ENCODE measurements at places on chromosomes 12 and 14.

- no peak for DNase-seq
Observed at GRCh38 chr12:111864913-111865312, 22.9 kb downstream of the MAPKAPK5 start.

- no peak for DNase-seq
Observed at GRCh38 chr12:13435235-13435933, 238.9 kb downstream of the EMP1 start.

DNA sequence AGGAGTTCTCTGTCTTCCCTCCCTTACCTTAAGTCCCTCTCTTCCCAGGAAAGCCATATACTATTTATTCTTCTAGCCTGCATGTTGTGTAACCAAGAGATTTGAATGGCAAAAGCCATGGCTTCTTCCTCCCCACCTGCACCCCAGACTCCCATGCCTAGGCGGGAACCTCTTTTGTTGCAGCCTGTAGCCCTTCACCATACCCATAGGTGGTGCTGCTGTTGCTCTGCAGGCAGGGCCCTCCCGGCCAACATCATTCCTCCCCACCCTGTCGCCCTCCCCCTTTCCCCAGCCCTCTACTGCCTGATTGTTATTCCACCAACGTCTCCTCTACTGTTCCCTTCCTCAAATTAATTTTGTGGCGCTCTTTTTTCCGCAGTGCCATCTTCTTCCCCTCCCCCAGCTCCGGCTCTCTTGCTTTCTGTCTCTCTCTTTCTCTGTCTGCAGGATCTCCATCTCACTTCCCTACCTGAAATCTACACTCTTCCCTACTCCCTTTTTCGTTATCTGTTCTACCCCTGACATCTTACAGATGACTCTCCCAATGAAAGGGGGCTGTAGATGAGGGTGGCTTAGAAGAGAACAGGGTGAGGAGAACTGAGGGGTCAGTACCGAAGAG lies 13.8 kb downstream of the NGDN start:
- no peak for DNase-seq

- no peak for DNase-seq
Observed at GRCh38 chr12:122206111-122206881, 2.8 kb downstream of the B3GNT4 start.

GRCh38 chr14:36424478-36425102 lies 95.4 kb downstream of the NKX2-1 start:
- DNase-seq = no peak

DNA sequence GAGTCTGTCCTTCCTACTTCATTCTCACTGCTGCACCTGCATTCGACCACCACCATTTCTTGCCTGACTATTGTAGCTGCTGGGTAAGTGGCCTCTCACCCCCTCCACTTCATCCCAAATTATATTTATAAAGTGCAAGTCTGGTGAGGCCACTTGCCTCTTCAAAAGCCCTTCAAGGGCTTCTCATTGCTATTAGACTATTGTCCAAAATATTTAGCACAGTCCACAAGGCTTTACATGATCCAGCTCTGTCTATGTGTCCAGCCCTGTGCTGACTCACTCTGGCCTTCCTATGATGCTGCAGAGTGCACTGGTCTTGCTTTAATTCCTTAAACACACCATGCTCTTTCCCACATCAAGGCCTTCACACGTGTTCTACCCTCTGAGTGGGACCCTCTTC lies 46.0 kb downstream of the PAH start:
- DNase-seq = no peak

- DNase-seq = no peak
Observed at GRCh38 chr12:114445401-114446323, 39.7 kb upstream of the TBX5 start.

- no peak for DNase-seq
Observed at GRCh38 chr12:104792570-104792969, 165.5 kb downstream of the SLC41A2 start.

DNA sequence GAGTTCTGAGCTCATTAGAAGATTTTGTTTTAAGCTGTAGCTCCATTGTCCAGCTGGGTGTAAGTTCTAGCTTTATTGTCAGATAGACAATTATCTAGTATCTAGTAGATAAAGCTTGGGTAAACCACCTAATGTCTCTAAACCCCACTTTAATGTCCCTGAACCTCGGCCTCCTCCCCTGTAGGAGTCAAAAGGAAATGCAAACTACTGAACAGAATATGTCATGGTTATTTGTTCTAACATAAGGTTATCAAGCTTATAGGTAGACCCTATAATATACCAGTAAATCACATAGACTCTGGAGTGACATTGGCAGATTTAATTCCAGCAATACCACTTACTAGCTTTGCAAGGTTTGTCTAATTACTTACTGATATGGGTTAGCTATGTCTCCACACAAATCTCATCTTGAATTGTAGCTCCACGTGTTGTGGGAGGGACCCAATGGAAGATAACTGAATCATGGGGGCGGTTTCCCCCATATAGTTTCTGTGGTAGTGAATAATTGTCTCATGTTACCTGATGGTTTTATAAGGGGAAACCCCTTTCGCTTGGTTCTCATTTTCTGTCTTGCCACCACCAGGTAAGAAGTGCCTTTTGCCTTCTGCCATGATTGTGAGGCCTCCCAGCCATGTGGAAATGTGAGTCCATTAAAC lies 29.4 kb downstream of the BCAT1 start:
- DNase-seq = peak; percentile 17

DNA sequence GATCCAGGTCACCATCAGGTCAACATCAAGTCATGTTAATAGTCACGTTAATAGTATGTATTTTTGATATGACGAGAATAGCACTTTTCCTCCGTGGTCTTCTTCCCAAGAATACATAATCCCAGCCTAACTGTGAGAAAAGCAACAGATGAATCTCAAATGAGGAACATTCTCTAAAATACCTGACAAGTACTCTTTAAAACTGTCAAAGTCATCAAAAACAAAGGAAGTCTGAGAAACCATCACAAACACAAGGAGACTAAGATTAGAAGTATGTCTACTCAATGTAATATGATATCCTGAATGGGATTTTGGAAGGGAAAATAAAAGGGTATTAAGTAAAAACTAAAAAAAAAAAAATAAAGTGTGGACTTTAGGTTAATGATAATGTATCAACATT lies 36.8 kb upstream of the GLIPR1 start:
- DNase-seq = no peak

DNA sequence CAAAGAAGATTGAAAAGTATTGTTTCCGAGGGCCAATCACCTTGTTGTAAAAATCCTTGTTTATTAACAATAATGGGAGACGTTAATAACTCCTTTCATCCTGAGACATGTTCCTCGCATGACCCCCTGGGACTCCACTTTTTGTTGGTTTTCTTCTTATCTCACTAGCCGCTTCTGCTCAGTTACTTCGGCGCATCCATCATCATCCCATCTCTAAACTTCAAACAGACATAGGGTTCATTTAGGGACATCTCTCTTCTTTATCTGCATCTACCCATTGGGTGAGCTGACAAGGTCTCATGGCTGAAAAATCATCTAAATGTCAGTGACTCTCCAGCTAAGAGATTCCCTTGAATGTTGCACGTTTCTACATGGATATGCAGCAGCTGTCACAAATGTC lies 252.2 kb downstream of the ANO2 start:
- no peak for DNase-seq

DNA sequence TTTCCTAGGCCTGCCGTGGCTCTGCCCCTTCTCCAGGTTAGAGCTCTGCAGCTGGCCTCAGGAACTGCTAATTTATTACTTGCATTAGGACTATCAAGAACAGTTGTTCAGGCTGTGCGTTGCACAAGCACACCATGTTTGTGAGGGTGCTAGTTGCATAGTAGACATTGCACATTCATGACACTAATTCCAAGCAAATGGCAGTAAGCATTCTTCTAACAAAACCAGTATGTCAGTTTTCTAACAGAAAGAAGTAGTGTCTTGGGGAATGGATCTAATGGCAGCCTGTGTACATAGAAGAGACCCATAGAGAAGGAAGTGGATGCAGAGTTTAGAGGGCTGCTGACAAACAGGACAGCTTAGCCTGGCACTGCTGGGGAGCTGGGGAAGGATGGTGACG lies 53.9 kb downstream of the ERH start:
- no peak for DNase-seq

DNA sequence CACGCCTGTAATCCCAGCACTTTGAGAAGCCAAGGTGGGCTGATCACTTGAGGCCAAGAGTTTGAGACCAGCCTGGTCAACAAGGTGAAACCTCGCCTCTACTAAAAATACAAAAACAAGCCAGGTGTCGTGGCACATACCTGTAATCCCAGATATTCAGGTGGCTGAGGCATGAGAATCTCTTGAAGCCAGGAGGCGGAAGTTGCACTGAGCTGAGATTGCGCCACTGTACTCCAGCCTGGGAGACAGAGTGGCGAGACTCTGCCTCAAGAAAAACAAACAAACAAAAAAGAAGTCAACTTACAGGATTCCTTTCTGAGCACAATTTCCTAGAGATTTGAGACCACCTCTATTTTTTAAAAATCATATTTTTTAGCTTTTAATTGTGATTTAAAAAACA lies 45.3 kb downstream of the DGLUCY start:
- no peak for DNase-seq

DNA sequence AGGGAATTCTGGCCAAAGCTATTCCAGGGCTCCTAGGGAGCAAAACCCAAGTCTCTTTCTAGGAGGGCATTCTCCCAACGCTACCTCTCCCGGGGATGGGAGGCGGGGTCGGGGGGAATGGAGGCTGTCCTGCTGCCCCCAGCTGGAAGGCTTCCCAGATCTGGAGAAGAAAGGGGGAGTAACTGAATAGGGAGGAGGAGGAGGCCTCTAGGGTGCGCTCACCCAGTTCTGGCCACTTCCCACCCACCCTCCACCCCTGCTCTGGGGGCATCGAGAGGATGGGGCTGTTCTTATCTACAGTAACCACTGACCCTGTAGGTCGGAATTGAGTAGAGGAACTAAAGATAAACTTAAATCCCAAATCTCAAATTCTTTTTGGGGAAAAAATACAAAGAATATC lies 579 bp upstream of the RNASE1 start:
- no peak for DNase-seq

GRCh38 chr14:26380637-26381036 lies 217.2 kb downstream of the NOVA1 start:
- no peak for DNase-seq

GRCh38 chr12:91914701-91915100 lies 230.9 kb downstream of the BTG1 start:
- no peak for DNase-seq

DNA sequence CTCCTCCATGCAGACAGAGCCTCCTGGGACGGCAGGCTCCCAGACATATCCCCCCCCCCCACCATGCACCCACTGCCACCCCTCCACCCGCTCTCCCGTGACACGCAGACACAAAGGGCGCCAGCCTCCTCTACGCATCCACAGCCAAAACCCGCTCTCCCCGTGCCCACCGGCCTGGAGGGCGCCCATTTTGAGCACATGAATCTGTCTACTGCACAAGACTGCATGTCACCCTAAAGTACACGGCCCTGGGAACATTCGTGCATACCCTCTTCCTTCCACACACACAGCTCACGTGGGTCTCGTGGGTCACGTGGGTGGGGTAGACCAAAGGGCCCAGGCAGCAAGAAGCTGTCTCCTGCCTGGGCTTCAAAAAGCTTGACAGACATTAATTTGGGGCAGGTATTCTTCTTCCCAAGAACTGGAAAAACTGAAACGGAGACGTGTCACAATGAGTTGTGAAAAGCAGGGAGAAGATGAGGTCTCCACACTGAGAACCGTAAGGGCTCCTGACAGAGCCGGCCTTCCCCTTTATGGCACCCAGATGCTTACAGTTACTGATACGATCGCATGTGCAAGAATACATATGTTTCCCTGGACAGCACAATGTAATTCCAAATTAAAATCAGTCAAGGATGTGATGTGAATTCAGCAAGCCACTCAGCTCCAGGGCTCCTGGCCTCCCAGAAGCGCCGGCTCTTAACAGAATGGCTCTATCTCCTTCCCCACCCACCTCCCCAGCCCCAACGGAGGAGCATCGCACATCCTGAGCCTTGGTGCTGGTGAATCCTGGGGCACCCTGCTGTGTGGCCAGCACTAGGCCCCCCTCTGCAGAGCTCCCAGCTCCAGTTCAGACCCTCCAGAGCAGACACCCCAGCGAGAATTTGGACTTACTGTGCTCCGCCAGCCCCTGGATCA lies 1.9 kb downstream of the TGFB3 start:
- no peak for DNase-seq

DNA sequence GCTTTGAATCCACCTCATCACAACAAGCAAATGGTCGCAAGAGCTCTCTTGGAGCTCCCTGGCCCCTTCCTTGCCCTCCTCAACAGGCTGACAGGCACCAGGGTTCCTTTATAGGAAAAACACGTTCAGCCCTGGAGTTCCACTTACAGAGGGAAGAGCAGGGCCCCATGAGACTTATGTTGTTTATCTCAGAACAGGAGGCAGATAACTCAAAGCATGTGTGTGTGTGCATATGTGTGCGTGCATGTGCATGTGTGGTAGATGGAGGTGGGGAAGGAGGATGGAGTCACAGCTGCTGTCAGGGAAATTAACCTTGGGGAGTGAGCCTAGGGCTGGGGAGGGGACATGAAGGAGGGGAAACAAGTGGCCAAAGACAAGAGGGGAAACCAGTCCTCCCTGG lies 138.1 kb downstream of the DPF3 start:
- no peak for DNase-seq

DNA sequence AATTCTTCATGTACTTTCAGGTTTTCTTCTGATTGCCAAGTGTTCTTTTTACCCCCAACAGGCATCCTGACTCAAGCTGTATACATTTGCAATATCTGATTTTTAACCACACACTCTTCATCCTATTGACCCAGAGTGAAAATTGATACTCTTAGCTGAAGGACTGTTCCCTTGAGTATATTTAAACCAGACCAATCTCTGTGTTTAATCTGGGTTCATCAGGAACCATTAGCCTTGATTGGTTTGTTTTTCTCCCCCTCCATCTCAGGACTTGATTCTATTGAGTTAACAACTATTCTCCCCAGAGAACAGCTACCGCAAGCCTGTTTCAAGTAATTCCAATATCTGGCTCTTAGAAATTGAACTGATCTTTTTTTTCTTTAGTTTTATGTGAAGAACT lies 222.3 kb upstream of the NOVA1 start:
- no peak for DNase-seq

All from stimulated activated CD4-positive, alpha-beta T cell treated with anti-CD3 and anti-CD28 coated beads, Interleukin-12 subunit alpha, Interleukin-12 subunit beta, amount 100 ng/mL, for 4 hours (primary cell).